ENCODE measurements at places on chromosomes 4 and X. TPM values are rescaled to one million over a fixed set of nuclear protein-coding genes. Genes with fewer than 3 reads are reported as not detected.

GRCh38 chrX:115363897-115364296 is 74.4 kb downstream of the LUZP4 start:
- H3K36me3 ChIP-seq: no peaks in the 10 kb centered on the region
- H3K4me3 ChIP-seq: no peak overlapping the region
- no peak overlapping the region for H3K27ac ChIP-seq

- H3K4me3 ChIP-seq: no peak overlapping the region
- H3K27ac ChIP-seq: no peak overlapping the region
- H3K36me3 ChIP-seq: no peaks in the 10 kb centered on the region
- no peaks in the 10 kb centered on the region for H3K27me3 ChIP-seq
- DNase-seq: peak; percentile 51
These were observed 96.3 kb upstream of the NOCT start for GRCh38 chr4:138919094-138919936.

GRCh38 chrX:74505437-74505836 is 84.1 kb downstream of the SLC16A2 start:
- H3K27ac ChIP-seq: no peak overlapping the region
- H3K4me3 ChIP-seq: no peak overlapping the region
- no peaks in the 10 kb centered on the region for H3K27me3 ChIP-seq
- DNase-seq: no peak

GRCh38 chrX:37765507-37765906 is 14.4 kb upstream of the CYBB start:
- no peaks in the 10 kb centered on the region for H3K36me3 ChIP-seq
- H3K4me3 ChIP-seq: no peak overlapping the region
- H3K4me1 ChIP-seq: no peaks in the 10 kb centered on the region

GRCh38 chr4:103443324-103443723 is 245.2 kb upstream of the CENPE start:
- H3K27ac ChIP-seq: no peak overlapping the region
- H3K4me1 ChIP-seq: no peaks in the 10 kb centered on the region
- no peak for DNase-seq
- H3K4me3 ChIP-seq: no peak overlapping the region

DNA sequence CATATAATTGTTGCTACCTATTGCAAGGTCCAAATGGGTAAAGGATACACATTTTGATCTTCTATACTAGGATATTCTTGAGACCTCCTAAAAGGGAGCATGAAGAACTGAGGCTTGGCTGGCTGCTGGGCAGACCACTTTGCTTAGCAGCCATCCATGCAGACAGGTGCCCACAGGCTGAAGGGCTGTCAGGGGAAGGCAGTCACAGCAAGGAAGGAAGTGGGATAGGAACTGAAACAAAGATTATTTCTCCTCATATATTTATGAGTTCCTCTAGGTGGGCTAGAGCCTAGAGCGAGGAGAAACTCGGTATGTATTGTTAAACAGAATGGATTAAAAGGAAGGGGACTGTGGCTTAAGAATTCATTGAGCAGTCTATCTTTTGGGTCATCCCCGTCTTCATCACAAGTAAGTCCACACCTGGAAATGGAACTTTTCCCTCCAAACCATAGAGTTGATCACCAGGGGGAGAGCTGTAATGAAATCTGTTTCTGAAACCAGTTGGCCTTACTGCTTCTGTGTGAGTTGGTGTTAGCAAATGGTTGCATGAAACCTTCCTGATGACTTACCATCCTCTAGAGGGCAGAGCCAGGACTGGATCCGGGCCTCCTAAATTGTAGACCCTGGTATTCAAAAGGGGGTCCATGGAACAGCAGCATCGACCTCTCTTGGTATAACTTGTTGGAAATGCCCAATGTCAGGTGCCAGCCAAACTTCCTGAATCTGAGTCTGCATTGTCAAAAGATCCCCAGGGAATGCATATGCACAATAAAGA is 42.3 kb downstream of the AFF2 start:
- no peak overlapping the region for H3K4me3 ChIP-seq
- no peak overlapping the region for H3K27ac ChIP-seq
- no peaks in the 10 kb centered on the region for H3K27me3 ChIP-seq

GRCh38 chr4:24805067-24805466 is 9.7 kb downstream of the SOD3 start:
- no peaks in the 10 kb centered on the region for H3K36me3 ChIP-seq
- no peak for DNase-seq
- H3K4me3 ChIP-seq: no peak overlapping the region
- H3K27me3 ChIP-seq: peaks cover 11% of the 10 kb centered on the region
- H3K4me1 ChIP-seq: peaks cover 13% of the 10 kb centered on the region

DNA sequence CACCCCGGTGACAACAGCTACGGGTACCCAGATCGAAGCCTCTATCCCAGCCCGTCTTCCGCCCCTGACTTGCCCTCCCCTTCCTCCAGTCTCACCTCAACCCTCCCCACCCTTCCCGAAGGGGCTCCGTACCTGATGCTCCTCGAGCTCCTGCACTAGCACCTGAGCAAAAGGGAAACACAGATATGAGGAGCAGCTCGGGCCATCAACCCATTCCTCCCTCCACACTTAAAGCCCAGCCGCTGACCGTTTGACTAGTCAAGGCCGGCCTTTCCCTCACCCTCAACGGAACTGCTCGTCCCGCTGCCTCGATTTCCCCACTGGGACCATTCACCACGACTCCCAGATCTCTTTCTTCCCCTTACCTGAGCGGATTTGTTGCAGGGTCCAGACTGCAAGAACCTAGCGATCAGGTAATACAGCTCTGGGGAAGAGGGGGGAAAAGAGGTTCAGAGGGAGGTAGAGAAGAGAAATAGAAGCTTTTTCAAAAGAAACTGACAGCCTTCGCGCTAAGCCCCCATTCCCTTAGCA is 731 bp downstream of the BRWD3 start:
- H3K27ac ChIP-seq: peak overlapping the region; percentile 72
- no peaks in the 10 kb centered on the region for H3K27me3 ChIP-seq
- peaks cover 5% of the 10 kb centered on the region for H3K4me1 ChIP-seq
- H3K36me3 ChIP-seq: no peaks in the 10 kb centered on the region

- no peaks in the 10 kb centered on the region for H3K4me1 ChIP-seq
- H3K36me3 ChIP-seq: no peaks in the 10 kb centered on the region
- no peaks in the 10 kb centered on the region for H3K27me3 ChIP-seq
- no peak overlapping the region for H3K4me3 ChIP-seq
These were observed 60.9 kb upstream of the MXD4 start for GRCh38 chr4:2322841-2323240.

GRCh38 chrX:26952213-26952612 is 510.9 kb downstream of the PPP4R3C start:
- no peaks in the 10 kb centered on the region for H3K27me3 ChIP-seq
- no peaks in the 10 kb centered on the region for H3K4me1 ChIP-seq
- no peak for DNase-seq

DNA sequence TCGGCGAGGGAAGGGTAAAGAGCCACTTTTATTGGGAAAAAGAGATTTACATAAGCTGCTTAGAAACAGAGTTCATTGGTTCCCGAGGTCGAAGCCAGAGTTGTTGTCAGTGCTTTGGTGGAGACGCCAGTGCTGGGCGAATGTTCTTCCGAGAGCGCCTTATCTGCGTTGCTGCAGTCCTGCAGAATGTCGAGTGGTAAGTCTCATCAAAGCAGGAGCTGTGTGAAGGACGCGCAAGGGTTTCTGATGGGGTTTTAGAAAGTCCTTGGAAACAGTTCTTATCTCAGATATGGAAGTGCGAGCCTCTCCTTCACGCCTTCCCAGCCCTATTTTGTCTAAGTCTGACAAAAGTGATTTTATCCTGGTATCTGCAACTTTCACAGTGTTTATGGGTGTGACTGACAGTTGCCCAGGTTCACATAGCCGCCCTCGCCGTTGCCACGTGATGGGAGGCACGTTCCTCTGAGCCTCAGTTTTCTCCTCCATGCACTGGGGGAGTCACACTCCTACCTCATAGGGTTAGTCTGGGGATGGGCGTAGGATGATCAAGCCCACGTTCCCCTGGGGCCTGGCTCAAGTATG is 47.3 kb upstream of the NSG1 start:
- no peaks in the 10 kb centered on the region for H3K4me1 ChIP-seq
- no peak overlapping the region for H3K4me3 ChIP-seq
- no peaks in the 10 kb centered on the region for H3K36me3 ChIP-seq
- H3K27ac ChIP-seq: no peak overlapping the region
- peaks cover 27% of the 10 kb centered on the region for H3K27me3 ChIP-seq

- H3K27me3 ChIP-seq: no peaks in the 10 kb centered on the region
- no peak overlapping the region for H3K27ac ChIP-seq
- H3K36me3 ChIP-seq: no peaks in the 10 kb centered on the region
- H3K4me1 ChIP-seq: no peaks in the 10 kb centered on the region
- DNase-seq: no peak
These were observed 69.3 kb upstream of the HMX1 start for GRCh38 chr4:8940792-8941491.

DNA sequence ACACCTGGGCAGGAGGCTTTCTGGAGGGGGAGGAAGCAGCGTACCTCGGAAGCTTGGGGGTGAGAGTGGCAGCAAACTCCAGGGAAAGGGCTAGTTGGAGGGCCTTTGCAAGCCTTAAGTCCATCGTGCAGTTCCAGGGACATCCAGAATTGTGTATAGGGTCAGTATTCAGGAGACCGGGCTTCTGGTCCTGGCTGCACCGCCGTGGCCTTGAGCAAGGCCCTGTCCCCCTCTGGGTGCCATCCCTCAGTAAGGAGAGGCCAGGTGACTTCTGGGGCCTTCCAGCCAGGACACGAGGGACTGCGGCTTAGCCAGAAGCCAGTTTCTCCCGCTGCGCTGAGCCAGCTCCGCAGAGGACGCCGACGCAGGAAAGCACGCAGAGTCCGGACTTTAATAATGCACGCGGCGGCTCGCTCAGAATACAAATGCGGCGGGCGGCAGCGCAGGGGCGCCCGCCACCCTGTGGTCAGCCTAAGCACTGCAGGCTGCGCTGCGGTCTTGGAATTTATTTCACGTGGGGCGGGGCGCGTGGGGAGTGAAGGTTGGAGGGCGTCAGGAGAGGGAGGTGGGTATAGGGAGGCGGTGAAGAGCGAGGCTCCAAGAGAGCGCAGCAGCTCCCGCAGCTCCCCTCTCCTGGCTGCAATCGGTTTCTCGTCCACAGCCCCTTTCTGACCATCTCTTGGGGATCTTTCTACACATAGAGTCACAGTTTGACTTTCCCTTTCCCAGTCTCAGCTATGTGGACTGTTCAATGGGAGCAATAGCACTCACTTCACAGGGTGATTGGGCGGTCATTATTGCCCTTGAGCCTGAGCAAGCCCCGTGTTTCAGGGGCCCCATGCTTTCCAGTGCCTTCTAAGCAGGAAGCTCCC is 94.1 kb upstream of the GPR50 start:
- peaks cover 2% of the 10 kb centered on the region for H3K4me1 ChIP-seq
- DNase-seq: peak; percentile 7
- H3K27me3 ChIP-seq: no peaks in the 10 kb centered on the region
- H3K27ac ChIP-seq: no peak overlapping the region
- H3K36me3 ChIP-seq: no peaks in the 10 kb centered on the region

DNA sequence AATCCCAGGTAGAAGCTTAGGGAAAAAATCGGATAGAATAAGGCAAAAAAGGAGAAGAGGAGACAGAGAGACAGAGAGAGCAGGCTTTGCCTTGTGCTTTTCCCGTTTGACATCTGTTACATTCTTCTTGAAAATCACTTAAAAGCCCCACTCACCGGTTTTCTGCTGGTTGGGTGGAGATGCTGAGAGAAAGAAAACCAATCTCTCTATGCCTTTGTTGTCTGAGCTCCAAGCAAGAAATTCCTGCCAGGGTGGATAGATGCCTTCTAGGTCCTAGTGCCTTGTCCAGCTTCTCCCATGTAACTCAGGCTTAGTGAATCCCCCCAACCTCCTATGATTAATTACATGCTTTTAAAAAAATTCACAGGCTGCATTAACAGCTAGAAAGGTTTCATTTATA is at the start of gene DCX:
Gene DCX, minus strand, starts transcription at position 210 of the 400 bp plus-strand sequence. CDS start 1,794 bp downstream, outside the sequence.
- H3K27ac ChIP-seq: no peak within 1 kb of the TSS
- H3K36me3 ChIP-seq: no peaks in the 10 kb centered on the region
- no peak for DNase-seq
- H3K4me1 ChIP-seq: no peaks in the 10 kb centered on the region

- no peak overlapping the region for H3K4me3 ChIP-seq
- H3K27me3 ChIP-seq: no peaks in the 10 kb centered on the region
- H3K4me1 ChIP-seq: peaks cover 7% of the 10 kb centered on the region
- H3K36me3 ChIP-seq: no peaks in the 10 kb centered on the region
- peak overlapping the region; percentile 39 for H3K27ac ChIP-seq
These were observed 174.2 kb upstream of the JADE1 start for GRCh38 chr4:128635141-128635954.

DNA sequence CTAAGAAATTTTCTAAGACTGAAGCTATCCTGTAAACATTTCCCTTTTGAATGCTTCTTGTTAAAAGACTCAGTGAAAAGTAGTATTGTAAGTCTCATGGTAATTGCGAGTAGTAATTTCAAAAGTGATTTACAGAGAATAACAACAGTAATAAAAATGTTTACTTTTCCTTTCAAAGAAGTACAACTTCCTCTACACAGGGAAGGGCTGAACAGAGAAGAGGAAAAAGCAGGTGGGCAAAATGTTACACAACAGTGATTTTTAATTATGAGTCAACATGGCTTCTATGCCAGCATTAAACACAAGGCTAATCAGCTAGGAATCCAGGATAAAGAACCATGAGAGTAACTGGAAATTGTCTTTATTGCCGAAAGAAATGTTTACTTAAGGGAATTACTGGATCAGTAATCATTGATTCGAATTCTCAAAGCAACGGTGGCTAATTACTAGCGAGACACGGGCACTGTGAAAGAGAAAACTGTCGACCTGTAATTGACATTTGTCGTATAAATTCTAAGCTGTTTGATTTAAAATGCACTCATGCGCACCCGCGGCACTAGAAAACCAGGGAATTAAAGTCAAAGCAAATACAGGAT is 15.4 kb downstream of the UTP3 start:
- H3K27me3 ChIP-seq: no peaks in the 10 kb centered on the region
- peak overlapping the region; percentile 80 for H3K27ac ChIP-seq
- H3K4me3 ChIP-seq: peak overlapping the region; percentile 72
- DNase-seq: peak; percentile 70

The PPP2R3B gene
- 39.3 TPM for total RNA-seq

The SUPT20HL2 gene
- not detected for total RNA-seq

The RAB39B gene
- 1.5 TPM for total RNA-seq

The FHIP1A gene
- total RNA-seq: 4.1 TPM

The ENAM gene
- 0.11 TPM for total RNA-seq

The TMPRSS11F gene
- total RNA-seq: not detected

All from astrocyte (in vitro differentiated cells and primary cell).